ENCODE measurements at places on chromosomes 7 and 10. TPM values are rescaled to one million over a fixed set of nuclear protein-coding genes. Genes with fewer than 3 reads are reported as not detected.
A peak's percentile ranks its signal among the peaks of the same experiment; 100 is the strongest.

DNA sequence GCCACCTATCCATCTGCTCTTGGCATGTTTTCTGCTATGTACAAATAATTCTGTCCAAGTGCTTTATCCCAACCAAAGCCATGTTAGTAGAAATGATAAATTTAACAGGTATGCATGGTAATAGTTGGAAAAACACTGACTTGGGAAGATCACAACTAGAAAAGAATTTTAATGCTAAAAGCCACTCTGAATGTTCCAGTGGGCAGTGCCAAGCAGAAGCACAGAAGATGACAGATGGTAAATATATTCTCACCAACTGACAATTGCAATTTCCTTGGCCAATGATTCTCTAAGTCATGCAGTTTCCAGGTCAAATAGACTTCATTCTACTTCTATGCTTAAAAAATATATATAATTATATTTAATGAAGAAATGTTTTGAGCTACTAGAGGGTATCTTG is 83.6 kb upstream of the SEMA3C start:
- H3K27ac ChIP-seq, result no peak overlapping the region
- no peak for DNase-seq
- peaks cover 4% of the 10 kb centered on the region for H3K4me1 ChIP-seq
- H3K27me3 ChIP-seq, result no peaks in the 10 kb centered on the region

GRCh38 chr10:71040343-71040742 is 152.0 kb upstream of the PCBD1 start:
- no peaks in the 10 kb centered on the region for H3K36me3 ChIP-seq
- peaks cover 18% of the 10 kb centered on the region for H3K4me1 ChIP-seq
- DNase-seq, result no peak
- H3K27me3 ChIP-seq, result no peaks in the 10 kb centered on the region

DNA sequence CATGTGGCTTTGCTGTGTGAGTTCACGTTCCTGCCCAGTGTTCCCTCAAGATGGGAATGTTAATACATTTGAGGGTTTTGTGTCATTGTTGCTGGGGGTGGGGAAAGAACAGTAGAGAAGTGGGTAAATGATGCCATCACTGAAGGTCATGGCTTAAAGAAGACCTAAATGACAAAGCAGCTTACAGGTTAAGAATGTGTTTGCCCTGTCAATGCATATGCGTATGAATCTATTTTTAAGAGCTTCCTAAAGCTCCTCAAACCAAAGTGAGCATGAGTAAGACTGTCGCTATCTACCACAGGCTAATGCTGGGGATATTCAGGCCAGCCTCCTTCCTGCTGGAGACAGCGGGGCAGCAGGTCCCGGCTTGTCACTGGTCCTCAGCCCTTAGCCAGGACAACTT is 162.9 kb downstream of the CREB5 start:
- no peaks in the 10 kb centered on the region for H3K36me3 ChIP-seq
- H3K4me3 ChIP-seq, result no peak overlapping the region
- H3K27me3 ChIP-seq, result no peaks in the 10 kb centered on the region
- DNase-seq, result no peak

Gene DKK1
- total RNA-seq, result 3.3 TPM

- no peak for DNase-seq
- no peaks in the 10 kb centered on the region for H3K4me1 ChIP-seq
- H3K36me3 ChIP-seq, result no peaks in the 10 kb centered on the region
- H3K4me3 ChIP-seq, result no peak overlapping the region
- H3K27ac ChIP-seq, result no peak overlapping the region
These were observed 280.9 kb upstream of the HGF start for GRCh38 chr7:82050792-82051191.

DNA sequence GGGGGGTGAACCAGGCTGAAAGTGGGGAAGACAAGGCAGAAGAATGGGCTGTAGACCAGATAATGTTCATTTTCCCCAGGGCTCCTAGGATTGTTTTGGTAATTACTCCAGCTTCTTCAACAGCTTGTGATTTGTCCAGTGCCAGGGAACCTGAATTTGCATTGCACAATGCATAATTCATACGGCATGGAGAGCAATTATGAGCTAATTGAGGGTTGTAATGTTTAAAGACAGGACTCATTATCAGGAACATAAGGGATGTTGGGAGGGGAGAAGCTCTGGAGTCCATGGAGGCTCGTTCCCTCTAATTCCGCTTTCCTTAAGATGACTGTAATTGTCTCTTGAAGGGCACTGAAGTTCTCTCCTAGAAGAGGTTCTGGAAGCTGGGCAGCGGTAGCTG is 405.0 kb upstream of the ZMIZ1 start:
- no peaks in the 10 kb centered on the region for H3K27me3 ChIP-seq
- no peak for DNase-seq
- peaks cover 5% of the 10 kb centered on the region for H3K4me1 ChIP-seq
- H3K36me3 ChIP-seq, result peaks cover 6% of the 10 kb centered on the region
- H3K4me3 ChIP-seq, result no peak overlapping the region

Gene PANK1
- total RNA-seq, result 46.9 TPM

Gene CHCHD2
- total RNA-seq, result 330 TPM

Gene FAM131B
- 15.0 TPM for total RNA-seq

DNA sequence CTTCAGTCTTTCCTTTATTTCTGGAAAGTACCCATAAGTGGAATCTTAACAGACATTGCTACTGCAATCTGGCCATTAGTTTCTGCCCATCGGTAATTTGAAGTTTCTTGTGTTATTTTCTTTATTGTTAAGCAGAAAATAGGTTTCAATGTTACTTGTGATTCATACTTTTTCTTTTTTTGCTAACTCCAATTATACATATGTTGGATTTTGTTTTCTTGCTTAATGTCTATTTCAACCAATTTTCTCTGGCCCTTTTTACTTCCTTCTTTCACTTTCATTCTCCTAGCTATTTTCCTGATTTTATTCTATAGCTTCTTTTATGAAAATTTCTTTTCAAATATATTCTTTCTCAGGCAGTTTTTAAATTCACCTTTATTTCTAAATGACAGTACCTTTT is 457.4 kb downstream of the TCERG1L start:
- no peaks in the 10 kb centered on the region for H3K36me3 ChIP-seq
- peaks cover 17% of the 10 kb centered on the region for H3K27me3 ChIP-seq
- no peak overlapping the region for H3K27ac ChIP-seq
- H3K4me1 ChIP-seq, result no peaks in the 10 kb centered on the region
- H3K4me3 ChIP-seq, result no peak overlapping the region
- no peak for DNase-seq

Gene ABHD11
- 26.4 TPM for total RNA-seq

Gene NRP1
- 14.5 TPM for total RNA-seq

GRCh38 chr10:77713521-77714280 is 76.1 kb upstream of the KCNMA1 start:
- peaks cover 44% of the 10 kb centered on the region for H3K27me3 ChIP-seq
- peaks cover 24% of the 10 kb centered on the region for H3K4me1 ChIP-seq
- no peaks in the 10 kb centered on the region for H3K36me3 ChIP-seq
- no peak for DNase-seq
- H3K27ac ChIP-seq, result no peak overlapping the region

DNA sequence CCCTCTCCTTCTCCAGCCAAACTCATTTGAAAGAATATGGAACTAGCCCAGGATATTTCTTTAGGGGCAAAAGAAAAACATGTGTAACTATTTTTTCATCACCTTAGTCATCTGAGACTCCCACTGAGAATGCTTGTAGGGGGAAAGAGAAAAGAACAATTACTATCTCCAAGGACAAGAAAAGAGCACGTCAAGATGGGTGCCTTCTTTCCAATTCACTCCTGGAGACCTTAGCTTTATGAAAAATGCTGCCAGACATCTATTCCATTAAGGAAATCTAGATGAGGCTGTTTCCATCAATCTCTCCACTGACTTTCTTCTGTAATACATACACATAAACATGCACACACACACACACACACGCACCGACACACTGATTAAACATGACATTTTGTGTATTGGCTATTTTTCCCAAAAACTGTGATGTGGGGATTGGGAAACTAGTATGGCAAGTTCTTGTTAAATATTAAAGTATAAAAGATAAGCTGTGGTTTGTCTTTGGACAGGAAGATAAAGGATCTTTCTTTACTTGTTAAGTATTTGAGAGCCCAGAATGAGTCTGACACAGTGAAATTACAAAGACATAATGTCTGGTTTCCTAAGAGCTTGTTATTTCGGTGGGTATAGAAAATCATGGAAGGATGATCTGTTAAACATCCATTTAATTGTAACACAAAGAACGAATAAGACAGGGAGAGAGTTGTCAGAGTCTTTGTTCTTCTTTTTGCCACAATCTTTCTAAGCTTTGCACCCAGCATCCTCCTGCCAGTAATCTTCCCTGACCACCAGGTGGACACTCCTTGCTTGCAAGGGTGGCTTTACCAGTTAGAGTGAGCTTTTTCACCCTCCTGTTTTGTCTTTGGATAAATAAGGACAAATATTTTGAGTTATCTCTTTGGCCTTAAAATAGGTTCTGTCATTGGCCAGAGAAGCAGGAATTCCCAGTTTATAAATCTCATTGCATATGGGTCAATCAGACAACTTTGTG is 177.3 kb upstream of the TMEM72 start:
- H3K27ac ChIP-seq, result no peak overlapping the region
- no peak overlapping the region for H3K4me3 ChIP-seq
- H3K36me3 ChIP-seq, result no peaks in the 10 kb centered on the region
- no peak for DNase-seq
- no peaks in the 10 kb centered on the region for H3K27me3 ChIP-seq

Gene SEPHS1
- total RNA-seq, result 158 TPM

- DNase-seq, result no peak
- no peaks in the 10 kb centered on the region for H3K27me3 ChIP-seq
- H3K4me3 ChIP-seq, result no peak overlapping the region
- H3K36me3 ChIP-seq, result no peaks in the 10 kb centered on the region
- H3K4me1 ChIP-seq, result no peaks in the 10 kb centered on the region
- H3K27ac ChIP-seq, result no peak overlapping the region
These were observed 141.2 kb upstream of the RNF32 start for GRCh38 chr7:156499247-156499881.

- peaks cover 13% of the 10 kb centered on the region for H3K27me3 ChIP-seq
- DNase-seq, result no peak
- H3K4me3 ChIP-seq, result no peak overlapping the region
- no peak overlapping the region for H3K27ac ChIP-seq
These were observed 27.0 kb upstream of the ZNF862 start for GRCh38 chr7:149811221-149811620.

Gene SEMA3D
- 26.3 TPM for total RNA-seq

DNA sequence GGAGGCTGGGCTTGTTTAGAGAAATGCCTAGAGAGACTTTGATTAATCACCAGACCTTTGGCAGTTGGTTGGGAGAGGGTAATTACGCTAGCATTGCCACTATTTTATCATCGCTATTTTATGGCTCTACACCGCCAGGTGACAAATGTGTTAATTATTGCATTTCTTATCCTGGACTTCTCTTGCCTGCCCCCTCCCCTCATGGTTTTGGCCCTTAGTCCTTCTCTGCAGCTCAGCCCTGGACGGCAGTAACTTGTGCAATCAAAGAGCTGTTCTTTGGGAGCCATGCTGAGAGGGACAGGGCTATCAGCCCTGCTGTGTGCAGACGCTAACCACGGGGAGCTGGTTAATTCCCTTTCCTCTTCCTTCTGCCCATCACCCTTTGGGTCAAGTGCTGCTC is 585.0 kb downstream of the AUTS2 start:
- H3K36me3 ChIP-seq, result peaks cover 10% of the 10 kb centered on the region
- DNase-seq, result no peak
- no peaks in the 10 kb centered on the region for H3K27me3 ChIP-seq
- no peak overlapping the region for H3K4me3 ChIP-seq

Gene MAGI2
- 10.0 TPM for total RNA-seq

Gene OR9A2
- total RNA-seq, result not detected

Gene TUBB8
- 0.68 TPM for total RNA-seq

GRCh38 chr7:42069590-42069989 is 167.4 kb downstream of the GLI3 start:
- DNase-seq, result no peak
- H3K4me1 ChIP-seq, result peaks cover 85% of the 10 kb centered on the region
- peak overlapping the region; percentile 88 for H3K27ac ChIP-seq
- peaks cover 6% of the 10 kb centered on the region for H3K36me3 ChIP-seq
- H3K27me3 ChIP-seq, result no peaks in the 10 kb centered on the region
- H3K4me3 ChIP-seq, result peak overlapping the region; percentile 57

Measured in neural crest cell (in vitro differentiated cells).